NCI-H187 treated with DMSO at 0.1 percent for 48 hours (cell line): ENCODE measurements at places on chromosomes 6 and 20.

GRCh38 chr6:150435832-150436231 is 67.0 kb downstream of the IYD start:
- DNase-seq = no peak

- no peak for DNase-seq
These were observed 88.7 kb upstream of the RNF24 start for GRCh38 chr20:4104045-4104444.

GRCh38 chr6:34182751-34183531 is 37.1 kb upstream of the GRM4 start:
- DNase-seq = no peak

DNA sequence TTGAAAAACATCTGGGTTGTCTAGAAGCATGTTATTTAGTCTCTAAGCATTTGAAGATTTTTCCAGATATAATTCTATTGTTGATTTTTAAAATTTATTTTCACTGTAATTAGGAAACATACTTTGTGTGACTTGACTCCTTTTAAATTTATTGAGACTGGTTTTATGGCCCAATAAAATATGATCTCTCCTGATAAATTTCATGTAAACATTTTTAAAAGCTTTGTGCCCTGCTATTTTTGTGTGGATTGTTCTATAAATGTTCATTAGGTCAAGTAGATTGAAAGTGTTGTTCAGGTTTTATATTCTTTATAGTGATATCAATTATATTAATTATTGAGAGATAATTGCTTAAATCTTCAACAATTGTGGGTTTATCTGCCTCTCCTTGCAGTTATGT is 105.4 kb downstream of the RFX6 start:
- no peak for DNase-seq

GRCh38 chr20:3629893-3630292 is 33.3 kb downstream of the GFRA4 start:
- no peak for DNase-seq

- DNase-seq = no peak
These were observed 181.7 kb upstream of the TAB2 start for GRCh38 chr6:149135809-149136208.

DNA sequence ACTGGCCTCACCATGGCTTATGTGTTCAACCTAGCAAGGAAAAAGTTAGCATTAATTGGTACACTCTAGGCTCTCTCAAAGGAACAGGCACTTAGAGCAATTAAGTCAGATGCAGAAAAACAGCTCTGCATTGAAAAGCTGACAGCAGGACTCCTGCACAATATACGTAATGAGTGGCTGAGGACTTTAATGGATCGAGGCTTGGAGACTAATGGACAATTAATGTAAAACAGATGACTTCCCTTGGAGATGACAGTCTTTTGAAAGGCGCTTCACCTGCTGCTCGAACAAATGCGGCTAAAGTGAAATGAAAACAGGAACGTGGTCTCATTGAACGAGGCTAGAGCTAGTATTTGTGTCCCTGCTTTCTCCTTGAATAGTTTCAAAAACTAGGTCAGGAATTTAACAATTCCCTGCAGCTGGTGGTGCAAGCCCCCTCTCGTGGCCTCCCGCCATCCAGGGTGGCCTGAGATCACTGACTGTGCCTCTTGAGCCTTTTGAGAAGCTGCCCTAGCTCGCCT is 137.1 kb downstream of the ELOVL4 start:
- DNase-seq = peak; percentile 99
